ENCODE measurements at places on chromosomes 2 and 18.

GRCh38 chr2:73084971-73085370 lies 13.5 kb upstream of the SFXN5 start:
- DNase-seq, result no peak

GRCh38 chr18:11114653-11115052 lies 34.7 kb downstream of the PIEZO2 start:
- no peak for DNase-seq

DNA sequence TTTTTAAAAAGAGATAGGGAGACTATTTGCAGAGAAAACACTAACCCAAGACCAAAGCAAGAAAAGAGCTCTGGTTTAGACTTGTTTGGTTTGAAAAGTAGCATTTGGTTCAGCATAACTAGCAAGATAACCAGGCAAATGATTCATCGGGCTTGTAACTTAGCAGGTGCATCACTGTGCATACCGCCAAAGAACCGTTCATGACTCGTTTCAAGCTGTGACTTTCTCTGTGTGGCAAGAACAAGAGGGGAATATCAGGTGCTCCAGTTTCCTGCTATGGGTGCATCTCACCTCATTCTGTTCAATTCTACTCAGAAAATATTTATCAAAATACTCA lies 244.9 kb downstream of the ETAA1 start:
- no peak for DNase-seq

DNA sequence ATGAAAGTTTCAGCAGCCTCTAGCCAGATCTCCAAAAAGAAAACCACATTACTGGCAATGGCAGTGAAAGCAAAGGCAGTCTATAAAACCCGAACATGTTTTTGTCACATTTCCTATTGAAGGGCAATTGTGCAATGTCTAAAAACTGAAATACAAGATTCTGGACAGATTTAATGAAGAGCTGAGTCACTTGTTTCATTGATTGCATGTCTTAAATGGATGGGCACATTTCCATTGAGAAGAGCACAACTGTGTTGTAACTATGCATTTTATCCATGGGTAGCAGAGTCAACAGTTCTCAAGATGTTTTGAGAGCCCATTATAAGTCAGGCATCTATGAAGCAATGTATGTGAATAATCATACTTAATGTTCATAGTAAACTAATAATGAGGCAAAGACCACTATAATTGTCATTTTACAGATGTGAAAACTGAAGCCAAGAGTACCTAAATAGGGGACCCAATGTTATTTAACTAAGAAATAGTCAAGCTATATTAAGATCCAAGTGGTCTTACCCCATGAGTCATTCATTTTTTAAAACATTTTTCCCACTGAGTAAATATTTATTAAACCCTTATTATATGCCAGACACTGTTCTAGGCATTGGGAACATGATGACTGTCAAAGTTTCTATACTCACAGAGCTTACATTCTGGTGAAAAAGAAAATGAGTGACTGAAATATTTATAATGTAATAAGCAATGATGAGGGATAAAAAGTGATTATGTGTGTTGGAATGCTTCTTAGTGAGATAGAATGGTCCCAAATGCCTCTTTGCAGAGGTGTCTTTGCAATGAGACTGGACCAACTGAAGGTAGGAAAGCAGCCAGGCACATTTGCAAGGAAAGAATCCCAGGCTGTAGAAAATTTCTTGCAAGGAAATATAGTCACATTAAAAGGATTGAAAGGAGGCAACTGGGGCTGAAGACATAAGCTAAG lies 818.9 kb upstream of the ACVR2A start:
- no peak for DNase-seq

DNA sequence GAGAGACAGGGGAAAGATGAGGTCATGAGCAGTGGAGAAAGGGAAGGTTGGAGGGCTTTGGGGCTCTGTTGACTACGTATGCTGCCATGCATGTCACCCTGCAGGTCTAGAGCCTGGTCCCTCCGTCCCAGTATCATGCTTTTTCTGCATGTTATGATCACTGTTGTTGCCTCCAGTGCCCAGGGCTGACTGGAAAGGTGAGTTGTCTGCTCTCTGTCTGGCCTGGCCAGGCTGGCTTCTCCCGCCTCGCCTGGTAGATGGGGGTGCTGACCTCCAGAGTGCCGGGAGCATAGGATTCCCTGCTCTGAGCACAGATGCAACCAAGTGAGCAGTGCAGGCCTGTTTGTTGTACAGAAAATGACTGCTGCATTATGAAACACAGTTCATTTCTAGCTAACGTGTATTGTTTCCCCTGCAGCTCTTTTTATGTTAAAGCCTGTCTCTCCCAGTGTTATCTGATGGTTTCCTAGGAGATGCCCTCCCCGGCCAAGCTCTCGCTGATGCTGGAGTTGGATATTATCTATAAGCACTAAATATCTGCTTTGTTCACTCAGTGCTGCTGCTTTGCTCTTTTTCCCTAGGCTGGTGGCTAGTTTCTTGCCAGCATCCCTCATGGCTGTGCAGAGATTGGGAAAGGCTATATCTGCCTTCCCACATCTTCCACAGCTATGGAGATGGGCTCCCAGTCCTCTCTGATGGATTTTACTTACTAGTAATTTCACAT lies 158.2 kb downstream of the TDRD15 start:
- DNase-seq, result no peak

All from stimulated activated CD4-positive, alpha-beta T cell treated with anti-CD3 and anti-CD28 coated beads, TNF-alpha, amount 100 ng/mL, for 1 hour (primary cell).